Stimulated activated CD4-positive, alpha-beta T cell treated with anti-CD3 and anti-CD28 coated beads, Interleukin-15, amount 100 ng/mL, for 1 hour (primary cell): ENCODE measurements at places on chromosomes 1 and 21.
A peak's percentile ranks its signal among the peaks of the same experiment; 100 is the strongest.

- DNase-seq = no peak
These were observed 5.9 kb upstream of the FAAP20 start for GRCh38 chr1:2200308-2200943.

DNA sequence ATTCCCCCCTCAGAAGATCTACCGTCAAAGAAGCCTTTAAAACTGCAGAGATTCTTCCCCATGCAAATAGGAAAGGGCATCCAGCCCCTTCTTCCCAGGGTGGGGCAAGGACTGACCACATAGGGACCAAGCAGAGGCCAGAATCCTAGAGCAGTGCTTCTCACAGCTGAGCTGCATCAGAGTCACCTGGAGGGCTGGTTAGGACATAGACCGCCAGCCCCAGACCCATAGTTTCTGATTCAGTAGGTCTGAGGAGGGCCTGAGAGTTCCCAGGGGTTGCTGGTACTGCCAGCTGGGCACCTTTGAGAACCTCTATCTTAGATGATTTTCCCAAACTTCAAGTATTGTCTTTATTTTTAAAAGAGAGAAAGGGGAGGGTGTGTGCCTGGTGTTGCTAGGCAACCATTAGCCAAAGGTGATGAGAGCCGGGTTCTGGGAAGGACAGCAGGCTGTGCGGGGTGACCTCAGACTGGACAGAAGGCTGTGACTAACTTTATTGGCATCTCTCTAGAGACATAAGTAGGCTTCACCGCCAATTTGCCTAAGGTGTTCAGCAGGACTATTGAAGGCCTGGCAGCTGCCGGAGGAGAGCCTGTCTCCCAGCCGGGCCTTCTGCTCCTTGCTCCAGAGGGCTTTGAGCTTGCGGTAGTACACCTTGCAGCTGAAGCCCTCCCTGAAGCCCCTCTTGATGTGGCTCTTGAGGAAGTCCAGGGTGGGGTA lies 3.0 kb downstream of the SPATA46 start:
- no peak for DNase-seq

GRCh38 chr1:205976708-205977401 lies 26.3 kb downstream of the RAB7B start:
- no peak for DNase-seq

DNA sequence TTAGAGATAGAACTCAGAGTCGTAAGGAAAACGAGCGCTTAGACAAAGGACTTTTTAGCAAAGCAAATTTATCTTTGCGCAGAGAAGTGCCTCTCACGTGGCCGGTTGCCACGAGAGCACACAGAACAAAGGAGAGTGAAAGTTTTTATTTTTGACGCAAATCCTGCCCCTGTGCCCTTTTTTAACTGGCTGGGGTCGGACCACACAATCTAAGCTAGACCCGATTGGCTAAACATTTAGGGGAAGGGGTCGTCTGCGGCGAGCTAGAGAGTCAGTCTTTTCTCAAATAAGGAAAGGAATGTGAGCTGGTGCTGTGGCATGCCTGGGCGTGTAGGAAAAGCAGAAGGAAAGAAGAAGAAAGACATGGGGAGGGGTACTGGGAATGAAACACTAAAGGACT lies 2.4 kb downstream of the KRTAP10-2 start:
- no peak for DNase-seq

DNA sequence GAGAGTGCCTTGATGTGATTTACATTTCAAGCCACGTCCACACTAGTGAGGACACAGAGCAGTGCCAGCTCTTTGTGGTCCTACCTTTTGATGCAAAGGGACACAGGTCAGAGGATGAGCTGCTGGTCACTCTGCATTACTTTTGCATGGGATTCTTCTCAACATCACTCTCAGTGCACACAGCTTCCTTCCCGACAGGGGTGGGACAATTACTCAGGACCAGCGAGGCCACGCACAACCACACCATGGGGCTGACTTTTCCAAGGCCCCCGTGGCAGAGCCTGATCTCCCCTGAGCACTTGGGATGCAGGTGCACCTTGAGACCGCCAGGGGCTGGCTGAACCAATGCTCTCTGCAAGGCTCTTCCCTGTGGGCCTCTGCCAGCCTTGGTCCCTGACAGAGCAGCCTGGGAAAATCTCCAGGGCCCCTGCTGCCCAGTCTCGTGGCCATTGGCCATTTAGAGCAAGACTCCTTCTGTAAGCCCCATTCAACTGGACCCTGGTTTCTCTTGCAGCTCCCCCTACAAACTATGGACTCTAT lies 13.2 kb upstream of the PRAMEF12 start:
- no peak for DNase-seq

DNA sequence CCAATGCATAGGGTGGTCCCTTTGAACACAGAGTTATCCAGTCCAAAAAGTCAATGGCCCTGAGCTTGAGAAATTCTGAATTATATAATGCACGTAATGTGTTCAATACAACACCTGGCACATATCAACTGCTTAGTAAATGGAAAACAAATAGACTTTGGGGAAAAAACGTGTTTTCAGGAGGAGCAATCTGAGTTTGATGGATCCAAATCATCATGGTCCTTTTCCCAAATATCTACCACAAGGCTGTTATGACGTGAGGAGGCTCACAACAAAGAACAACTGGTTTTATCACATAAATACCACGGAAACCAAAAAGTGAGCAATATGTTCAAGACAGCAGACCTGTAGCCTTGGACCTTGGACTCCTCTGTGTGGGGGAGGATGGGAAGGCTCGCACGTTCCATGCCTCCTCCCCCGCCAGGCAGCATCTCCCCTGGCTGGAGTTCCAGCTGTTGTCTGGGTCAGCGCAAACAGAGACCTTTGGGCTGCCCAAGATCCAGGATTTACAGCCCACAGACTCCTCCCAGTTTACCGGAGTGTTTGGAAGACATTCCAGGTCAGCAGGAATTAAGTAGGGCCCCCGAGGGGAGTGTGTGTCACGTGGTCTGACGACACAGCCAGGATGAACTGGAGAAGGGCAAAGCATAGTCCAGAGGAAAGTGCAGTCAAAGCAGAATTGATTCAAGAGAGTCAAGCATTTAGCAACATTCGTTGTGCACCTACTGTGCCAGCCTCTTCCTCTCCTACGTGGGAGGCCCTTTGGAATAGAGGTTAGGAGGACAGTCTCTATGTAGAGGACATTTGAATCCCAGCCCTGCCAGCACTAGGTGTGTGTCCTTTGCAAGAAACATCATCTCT lies 32.2 kb upstream of the MED18 start:
- no peak for DNase-seq

DNA sequence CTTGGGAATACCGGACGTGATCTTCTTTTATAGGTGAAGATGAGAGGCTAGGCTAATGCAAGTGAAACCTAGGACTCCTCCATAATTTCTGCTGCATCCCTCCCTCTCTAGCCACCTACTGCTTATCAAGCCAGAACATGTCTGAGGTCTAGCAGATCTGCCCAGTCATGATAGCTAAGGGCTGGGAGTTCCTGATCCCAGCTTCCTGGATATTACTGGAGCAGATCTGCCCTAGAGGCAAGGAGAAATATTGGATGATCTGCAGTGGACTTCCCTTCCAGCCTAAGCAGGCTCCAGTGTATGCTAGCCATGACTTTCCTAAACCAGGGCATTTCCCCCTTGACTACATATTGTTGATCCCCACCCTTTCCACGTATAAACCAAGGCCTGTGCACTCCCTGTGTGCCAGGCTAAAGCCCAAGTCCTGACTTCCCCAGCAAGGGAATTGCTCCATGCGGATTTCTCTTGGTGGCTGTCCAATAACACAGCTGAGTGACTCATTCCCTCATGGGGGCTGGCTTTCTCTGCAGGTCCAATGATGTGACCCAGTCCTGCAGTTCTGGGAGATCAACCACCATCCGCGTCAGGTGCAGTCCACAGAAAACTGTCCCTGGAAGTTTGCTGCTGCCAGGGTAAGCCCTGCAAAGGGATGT lies 15.5 kb upstream of the SARS1 start:
- DNase-seq = no peak

DNA sequence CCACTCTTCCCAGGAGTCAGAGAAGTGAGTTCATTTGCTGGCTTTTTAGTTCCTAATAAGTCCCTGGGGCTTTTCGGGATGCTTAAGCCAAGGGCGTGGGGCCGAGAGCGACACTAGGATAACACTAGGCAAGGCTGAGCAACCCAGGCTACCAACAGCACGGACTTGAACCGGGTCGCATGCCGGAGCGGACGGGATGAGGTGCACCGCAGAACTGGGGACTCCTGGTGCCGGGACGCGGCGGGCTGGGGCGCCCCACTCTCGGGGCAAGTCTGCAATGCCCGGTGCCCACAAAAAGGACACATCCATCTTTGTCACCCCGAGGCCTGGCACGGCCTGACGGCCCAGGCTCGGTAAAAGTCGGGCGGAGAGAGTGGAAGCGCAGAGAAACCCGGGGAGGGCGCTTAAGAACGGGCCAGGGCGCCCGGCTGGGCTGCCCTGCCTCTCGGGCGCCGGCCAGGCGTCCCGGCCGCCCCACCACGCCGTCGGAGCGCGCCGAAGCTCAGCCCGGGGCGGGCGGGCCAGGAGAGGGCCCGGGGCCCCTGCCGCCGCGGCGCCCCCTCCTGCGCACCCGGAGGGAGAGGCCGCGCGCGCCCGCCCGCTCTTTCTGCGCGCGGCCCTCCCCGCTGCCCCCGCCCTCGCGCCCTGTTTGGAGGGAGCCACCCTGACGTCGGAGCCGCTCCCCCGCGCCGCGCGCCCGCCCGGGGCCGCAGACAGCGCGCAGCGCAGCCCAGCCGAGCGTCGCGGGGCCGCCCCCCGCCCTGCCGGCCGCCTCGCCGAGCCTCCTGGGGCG lies at the start of gene NBL1:
Gene NBL1, plus strand, starts transcription at position 710 of the 793 bp plus-strand sequence. CDS start 10,720 bp downstream, outside the sequence.
- peak; percentile 57 for DNase-seq

DNA sequence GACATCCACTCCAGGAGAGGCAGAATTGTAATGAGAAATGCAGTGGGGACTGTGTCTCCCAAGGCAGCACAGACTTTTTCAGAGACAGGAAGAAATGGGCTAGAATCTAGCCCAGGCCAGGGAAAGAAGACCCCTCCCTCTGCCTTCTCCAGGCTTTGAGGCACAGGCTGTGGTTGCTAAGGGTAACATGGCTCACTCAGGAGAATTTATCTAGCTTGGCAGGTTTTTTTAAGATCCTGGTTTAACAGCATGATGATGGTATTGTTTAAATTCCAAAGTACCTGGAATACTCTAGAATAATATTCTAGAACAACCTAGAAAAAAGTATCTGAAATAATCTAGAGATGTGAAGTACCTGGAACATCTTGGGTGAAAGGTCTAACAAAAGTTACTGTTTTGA lies 125.6 kb downstream of the URB2 start:
- DNase-seq = no peak

- DNase-seq = no peak
These were observed 13.7 kb downstream of the PYHIN1 start for GRCh38 chr1:158945061-158945460.

DNA sequence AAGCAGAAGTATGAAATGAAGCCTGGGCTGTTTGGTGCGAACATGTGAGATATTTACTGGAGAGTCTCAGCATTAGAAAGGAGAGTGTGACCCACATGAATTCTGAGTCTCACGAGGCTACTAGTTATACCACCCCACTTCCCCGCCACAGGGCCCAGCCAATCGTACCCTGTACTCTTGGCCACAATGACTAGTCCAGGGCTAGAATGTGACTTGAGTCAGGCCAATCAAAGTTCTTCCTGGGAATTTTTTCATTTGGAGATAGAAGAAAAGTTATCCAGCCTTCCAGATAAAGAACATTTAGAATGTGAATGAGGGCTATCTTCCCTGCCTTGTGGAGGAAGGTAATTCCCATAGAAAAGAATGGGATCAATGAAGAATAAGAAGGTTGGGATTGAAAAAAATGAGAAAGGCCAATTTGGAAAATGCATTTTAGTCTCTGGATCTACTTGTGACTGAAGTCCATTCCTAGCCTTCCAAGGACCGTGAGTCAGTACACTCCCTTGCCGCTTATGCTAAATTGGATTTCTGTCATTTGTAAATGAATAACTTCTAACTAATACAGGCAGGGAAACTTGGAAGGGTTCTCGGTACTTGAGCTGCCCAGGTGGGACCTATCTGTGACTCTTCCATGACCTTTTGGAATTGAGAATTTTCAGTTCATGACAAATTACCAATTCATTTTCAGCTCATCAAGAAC lies 12.3 kb upstream of the RIMKLA start:
- DNase-seq = no peak

DNA sequence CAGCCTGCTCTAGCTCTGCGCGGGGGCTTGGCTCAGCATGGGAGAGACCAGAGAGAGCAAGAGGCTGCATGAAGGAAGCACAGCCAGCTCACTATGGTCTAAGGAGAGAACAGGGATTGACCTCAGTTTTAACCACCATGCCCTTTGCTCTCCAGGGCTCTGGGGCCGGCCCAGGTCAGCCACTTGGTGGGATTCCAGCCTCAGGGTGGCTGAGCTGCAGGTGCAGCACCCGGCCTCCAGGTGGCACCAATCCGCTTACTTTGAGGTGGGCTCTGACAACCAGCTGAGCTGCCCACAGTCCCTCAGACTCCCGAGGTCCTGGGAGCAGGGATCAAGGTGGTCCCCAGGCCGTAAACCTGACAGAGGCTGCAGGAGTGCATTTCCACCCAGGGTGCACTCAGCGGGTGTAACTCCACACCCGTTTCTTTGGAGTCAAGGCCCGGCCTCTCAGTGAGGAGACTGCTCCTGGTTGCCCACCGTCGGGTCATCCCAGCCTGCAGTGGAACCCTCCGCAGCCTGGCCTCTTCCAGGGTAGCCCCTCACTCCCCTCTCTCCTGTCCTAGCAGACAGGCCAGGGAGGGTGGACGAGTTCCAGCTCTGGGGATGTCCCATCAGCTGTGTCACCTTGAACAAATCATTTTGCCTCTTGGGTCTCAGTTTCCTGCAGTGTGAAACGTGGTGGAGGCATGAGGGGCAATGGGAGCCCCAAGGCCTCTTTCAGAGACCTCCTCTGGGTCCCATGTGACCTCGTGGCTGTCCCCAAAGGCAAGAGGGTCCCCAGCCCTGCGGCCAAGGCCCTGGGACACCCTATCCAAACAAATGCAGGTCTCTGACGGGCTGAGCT lies 607 bp upstream of the LGR6 start:
- peak; percentile 22 for DNase-seq

DNA sequence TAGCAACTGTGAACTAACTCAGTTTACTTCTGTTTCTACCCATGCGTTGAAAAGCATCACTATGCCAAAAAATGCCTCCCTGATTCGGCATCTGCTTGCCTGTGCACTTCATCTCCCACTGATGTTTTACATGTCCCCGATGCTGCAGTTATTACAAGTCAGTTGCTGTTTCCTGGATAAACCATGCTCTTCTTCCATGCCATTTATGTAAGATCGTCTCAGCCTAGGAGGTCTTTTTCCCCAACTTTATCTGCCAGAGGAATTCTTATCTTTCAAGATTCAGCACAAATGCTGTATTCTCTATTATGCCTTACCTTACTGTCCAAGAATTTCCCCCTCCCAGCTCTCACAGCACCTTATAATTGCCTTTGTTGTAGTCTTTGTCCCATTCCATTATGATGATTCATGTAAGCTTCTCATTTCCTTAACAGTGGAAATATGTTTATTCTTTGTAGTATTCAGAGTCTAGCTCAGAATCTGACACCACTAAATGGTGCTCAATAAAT lies 30.0 kb downstream of the PRKACB start:
- no peak for DNase-seq

DNA sequence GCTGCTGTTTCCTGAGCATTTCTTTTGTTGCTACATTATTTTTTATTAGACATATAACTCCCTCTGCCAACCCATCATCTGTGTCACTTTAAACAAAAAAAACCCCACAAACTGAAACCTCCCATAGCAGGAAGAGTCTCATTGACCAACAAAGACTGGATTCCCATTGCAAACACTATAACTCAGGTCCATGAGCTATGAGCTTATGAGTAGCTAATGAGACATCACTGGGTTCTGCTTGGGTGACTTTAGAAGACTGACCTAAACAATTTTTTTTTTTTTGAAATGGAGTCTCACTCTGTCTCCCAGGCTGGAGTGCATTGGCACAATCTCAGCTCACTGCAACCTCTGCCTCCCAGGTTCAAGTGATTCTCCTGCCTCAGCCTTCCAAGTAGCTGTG lies 212.8 kb downstream of the LTN1 start:
- DNase-seq = no peak
